ENCODE measurements at places on chromosomes 2 and 18.

- DNase-seq, result no peak
Measured at GRCh38 chr2:10504370-10504993, 56.4 kb upstream of the ODC1 start.

GRCh38 chr2:25819597-25820039 lies 58.7 kb downstream of the ASXL2 start:
- no peak for DNase-seq

- DNase-seq, result no peak
Measured at GRCh38 chr2:151217343-151217742, 44.3 kb downstream of the RBM43 start.

GRCh38 chr18:1227025-1227424 lies 322.4 kb downstream of the ADCYAP1 start:
- DNase-seq, result no peak

- DNase-seq, result no peak
Measured at GRCh38 chr2:146730882-146731281, 1113.9 kb upstream of the ACVR2A start.

DNA sequence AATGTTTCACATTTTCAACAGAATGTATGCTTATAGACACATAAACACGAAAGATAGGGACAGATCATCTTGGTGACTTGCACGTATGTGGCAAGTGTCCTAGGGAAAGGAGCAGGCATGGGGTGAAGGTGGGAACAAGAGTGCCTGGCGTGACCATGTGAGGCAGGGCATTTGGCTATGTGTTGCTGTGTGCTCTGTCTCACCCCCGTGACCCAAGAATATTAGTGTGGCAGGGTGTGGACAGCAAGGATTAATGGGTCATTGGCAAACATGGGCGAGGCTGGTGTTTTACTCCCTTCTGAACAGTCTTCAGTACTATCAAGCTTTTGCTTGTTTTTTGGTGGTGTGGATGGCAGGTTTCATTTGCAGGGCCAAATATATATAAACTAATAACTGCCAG lies 1.3 kb upstream of the VWA3B start:
- no peak for DNase-seq

- DNase-seq, result no peak
Measured at GRCh38 chr2:217958884-217959225, 43.9 kb downstream of the TNS1 start.

DNA sequence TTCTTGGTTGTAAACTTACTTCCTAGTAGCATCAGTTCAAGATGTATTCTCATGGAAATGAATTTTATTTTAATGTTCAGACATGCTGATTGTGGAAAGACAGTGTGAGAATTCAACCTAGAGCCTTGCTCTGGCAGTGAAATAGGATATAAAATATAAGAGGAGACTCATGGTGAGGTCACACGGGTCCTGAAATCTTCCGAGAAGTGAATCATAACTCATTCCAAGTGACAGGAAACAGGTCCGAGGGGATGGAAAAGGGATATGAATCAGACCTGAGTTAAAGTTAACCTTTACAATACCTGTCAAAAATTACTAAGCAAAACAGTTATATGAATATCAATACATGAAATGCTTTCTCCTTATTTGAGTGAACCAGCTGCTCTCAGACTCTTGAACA lies 185.2 kb upstream of the LRRTM1 start:
- DNase-seq, result no peak

DNA sequence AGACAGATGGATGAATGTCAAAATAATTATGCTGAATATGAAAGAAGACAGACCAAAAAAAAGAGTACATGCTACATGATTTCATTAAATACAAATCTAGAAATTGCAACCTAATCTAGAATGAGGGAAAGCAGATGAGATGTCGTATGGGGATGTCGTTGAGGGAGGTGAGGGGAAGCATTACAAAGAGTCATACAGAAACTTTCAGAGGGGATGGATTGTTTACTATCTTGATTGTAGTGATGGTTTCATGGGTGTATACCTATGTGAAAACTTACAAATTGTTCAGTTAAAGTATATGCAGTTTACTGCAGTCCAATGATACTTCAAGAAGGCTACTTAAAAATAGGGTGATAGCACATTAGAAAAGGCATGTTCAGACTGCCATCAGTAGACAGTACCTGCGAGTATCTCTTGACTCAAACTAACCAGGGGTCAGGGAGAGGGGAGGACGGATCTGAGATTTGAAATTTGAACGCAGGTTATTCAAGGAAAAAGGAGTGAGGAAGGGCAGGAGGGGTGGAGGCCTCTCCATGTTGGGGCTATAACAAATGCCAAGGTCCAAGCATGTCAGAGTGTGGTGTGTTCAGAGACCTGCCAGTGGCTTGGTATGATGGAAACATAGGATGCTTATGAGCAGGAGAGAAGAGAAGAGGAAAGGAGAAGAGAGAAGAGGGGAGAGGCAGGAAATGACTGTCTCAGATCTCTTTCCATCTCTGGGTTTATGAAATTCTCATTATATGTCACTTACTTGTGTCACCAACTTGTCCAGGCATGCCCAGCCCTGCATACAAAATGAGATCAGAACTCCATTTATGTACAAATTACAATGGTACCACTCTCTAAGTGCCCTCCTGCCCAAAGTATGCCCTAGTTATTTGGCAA lies 257.3 kb upstream of the CXCR4 start:
- DNase-seq, result no peak

- no peak for DNase-seq
Measured at GRCh38 chr2:20222769-20223406, 2.0 kb downstream of the SDC1 start.

GRCh38 chr18:51149670-51150069 lies 47.8 kb downstream of the MEX3C start:
- DNase-seq, result no peak

- DNase-seq, result no peak
Measured at GRCh38 chr2:231461516-231461971, 2.7 kb downstream of the NCL start.

- no peak for DNase-seq
Measured at GRCh38 chr2:126463892-126464674, 191.9 kb upstream of the GYPC start.

- no peak for DNase-seq
Measured at GRCh38 chr2:7639476-7639875, 722.3 kb downstream of the RNF144A start.

DNA sequence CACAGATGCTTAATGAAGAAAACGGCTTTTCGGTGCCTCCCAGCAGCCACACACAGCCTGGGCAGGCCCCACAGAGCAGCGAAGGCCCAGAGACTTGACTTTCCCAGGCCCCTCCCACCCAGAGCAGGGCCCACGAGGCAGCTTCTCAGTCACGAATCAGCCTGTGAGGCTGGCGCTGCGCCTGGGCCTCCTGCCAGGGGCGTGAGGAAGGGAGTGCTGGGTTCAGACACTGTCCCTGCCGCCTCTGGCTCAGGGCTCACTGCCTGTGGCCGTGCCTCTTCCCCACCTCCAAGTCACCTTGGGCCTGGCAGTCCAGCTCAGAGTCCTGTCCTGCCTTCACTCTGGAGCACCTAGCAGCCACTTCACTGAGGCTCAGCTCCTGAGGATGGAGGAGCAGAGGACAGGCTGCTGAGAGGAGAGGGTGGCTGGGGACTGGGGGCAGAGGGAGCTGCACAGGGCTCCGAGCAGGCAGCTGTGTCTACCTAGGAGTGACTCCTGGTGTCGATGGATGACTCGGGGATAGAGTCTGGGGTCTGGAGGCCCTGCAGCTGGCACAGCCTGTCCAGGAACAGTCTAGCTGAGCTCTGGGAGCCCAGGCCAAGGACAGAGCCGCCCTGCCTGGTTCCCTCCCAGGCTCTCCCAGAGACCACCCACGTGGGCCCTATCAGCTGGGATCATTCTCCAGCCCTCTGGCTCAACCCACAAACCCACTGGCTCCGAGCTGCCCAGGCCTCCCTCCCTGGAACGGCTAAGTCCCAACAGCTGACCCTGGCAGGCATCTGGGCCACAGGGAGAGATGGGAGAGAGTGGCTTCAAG lies 36.4 kb upstream of the FOSL2 start:
- no peak for DNase-seq

DNA sequence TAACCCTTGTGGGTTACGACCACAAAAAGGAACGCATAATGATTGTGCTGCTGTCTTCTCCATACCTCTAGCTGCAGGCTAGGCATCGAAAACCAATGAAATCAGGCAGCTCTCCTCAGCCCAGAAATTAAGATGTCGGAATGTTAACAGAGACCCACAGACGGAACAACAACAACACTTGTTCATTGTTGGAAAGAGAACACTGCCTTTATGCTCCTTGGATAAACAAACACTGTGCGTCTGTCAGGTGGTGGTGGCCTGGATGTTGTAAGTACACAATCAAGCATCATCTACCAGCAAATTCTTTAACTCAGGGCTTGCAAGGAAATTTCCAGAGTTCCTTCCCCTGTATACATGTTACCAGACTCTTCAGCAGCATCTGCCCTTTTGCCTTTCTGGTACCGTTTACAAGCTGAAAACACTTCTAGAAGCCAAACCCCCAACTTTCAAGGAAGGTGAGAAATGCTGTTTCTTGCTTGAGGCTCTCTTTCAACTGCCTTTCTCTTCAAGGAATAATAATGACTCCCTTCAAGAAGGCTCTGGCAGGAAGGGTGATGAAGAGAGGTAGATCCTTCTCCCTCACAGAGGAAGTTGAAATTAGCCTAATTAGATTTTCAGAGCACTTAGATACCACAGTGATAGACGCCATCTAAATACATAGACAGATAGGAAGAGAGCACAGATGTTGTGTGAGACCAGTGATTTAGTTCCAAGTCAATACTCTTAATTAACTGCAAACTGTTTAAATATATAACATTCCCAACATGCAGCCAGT lies 332.7 kb downstream of the ZNF521 start:
- DNase-seq, result no peak

- no peak for DNase-seq
Measured at GRCh38 chr2:207129821-207130220, 35.9 kb downstream of the KLF7 start.

DNA sequence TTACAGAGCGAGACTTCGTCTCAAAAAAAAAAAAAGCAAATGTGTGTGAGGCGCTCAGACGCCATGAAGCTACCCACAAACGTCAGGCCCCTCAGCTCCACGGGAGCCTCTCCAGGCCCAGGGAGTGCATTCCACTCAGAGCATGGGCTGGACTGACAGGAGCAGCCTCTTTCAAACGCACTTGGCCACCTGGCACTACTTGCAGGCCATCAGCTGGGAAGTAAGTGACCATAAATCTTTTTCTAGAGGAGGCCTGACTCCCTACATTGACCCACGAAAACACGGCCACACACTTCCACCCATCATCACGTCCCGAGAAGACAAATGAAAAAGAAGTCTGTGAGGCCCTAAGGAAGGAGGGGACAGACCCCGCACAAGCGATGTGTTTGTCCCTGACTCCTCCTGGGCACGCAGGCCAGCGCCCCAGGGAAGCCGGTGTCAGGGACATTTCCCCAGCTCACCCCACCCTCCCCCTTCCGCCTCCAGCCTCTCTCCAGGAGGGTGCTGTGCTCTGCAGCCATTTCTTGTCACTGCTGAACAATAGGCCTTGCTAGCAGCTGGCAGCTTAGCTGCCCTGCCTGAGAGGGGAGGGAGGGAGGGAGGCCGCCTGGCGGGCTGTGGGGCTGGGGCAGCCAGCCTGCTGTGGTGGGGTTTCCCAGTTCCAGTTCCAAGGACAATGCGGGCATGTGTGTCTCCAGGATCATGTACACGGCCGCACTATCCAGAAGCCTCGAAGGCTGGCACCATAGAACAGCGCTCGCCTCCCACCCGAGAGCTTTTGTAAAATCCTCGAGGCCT lies 26.6 kb downstream of the SERTAD2 start:
- no peak for DNase-seq

DNA sequence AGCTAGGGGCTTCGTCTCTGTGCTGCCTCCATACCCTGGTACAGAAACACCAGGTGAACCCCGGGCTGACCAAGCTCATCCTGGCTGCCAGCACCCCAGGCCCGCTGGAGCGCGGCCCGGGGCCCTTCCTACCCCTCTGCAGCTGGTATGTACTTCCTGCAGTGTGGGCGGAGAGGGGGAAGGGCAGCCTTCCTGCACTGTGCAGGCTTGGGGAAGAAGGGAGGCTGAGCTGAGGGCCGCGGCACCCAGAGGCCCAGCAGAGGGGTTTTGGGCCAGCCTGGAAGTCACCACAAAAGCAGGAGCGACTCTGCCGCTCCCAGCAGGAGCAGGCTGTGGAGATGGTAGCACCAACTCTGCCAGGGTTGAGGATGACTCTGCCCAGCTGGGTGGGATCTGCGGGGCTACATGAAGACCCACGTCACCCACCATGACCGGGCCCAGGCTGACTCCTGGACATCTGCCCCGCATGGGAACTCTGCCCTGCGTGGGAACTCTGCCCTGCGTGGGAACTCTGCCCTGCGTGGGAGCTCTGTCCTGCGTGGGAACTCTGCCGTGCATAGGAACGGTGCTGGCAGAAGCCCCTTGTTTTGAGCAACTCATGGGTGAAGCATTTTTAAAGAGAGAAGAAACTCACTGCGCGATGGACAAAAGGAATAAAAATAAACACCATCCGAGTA lies 273.3 kb downstream of the NDUFA10 start:
- DNase-seq, result no peak

GRCh38 chr2:159941729-159942128 lies 120.7 kb downstream of the PLA2R1 start:
- DNase-seq, result no peak

- no peak for DNase-seq
Measured at GRCh38 chr2:8608411-8608954, 73.4 kb upstream of the ID2 start.

GRCh38 chr2:39779341-39779851 lies 338 bp upstream of the THUMPD2 start:
- DNase-seq, result no peak

DNA sequence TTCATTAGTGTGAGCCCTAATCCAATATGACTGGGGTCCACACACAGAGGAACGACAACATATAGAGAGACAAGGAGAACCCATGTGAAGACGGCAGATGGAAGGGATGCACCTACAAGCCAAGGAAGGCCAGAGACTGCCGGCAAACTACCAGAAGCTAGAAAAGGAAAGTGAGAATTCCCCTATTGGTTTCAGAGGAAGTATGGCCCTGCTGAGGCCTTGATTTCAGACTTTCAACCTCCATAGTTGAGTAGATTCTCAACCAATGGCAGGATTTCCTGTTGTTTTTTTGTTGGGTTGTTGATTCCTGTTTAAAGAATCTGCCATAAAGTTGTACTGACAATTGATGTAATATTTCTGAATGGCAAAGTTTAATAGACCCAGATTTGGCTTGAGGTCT lies 241.5 kb downstream of the SATB2 start:
- DNase-seq, result no peak

GRCh38 chr2:123434546-123435395 lies 590.3 kb upstream of the CNTNAP5 start:
- DNase-seq, result no peak
